ENCODE measurements at places on chromosomes 3 and 15.

- peak; percentile 22 for DNase-seq
Measured at GRCh38 chr15:67405208-67406191, 115.4 kb upstream of the C15orf61 start.

GRCh38 chr3:169604118-169604517 lies 59.4 kb downstream of the MECOM start:
- no peak for DNase-seq

- peak; percentile 1 for DNase-seq
Measured at GRCh38 chr3:63037116-63037515, 161.9 kb upstream of the CADPS start.

GRCh38 chr15:95141486-95141885 lies 910.1 kb downstream of the MCTP2 start:
- DNase-seq: peak; percentile 24

DNA sequence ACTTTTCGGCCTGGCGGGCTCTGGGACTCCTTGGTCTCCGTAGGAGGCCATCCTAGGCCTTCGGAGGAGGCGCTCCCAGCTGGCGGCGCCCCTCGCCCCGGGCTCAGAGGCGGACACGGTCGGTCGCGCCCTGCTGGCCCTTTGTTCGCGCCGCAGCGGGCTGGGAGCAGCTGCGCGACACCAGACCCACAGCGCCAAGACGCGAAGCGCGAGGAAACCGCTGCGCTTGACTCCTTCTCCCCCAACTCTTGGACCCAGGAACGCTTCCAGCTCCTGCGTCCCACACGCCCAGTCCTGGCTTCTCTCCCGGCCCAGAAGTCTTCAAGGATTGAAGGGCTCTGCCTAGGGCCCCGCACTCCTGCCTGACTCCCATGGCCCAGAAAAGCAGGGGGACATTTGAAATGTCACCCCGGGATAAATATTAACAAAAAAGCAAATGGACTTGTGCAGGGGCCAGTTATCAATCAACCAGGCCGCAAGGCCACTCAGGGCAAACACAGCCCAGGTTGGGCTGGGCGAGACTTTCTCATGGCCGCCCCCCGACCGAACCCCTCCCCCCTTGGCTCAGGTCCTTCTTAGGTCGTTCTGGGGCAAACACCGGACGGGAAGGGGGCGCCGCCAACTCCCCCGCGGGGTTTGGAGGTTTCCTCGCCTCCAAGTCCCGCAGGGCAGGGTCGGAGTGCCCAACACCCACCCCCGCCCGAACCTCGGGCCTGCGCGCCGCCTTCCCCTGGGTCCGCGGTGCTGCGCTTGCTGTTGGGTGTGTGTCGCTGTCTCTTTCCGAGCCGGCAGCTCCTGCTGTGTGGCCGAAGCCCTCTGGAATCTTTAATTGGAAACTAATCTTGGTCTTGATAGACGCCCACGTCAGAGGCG lies 5.1 kb downstream of the ONECUT1 start:
- no peak for DNase-seq

DNA sequence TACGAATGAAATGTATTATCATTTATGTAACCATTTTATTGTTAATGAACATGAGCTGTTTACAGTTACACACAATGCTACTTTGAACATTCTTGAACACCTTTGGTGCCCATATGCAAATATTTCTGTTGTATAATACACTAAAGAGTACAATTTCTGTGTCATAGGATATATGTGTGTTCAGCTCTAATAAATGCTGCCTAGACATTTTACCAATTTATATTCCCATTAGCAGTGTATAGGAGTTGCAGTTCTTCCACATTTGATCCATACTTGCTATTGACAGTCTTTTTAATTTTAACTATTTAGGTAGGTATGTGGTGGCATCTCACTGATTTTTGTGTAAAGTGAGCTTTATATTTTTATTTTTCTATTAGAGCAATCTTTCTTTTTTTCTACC lies 331.8 kb downstream of the ZIC1 start:
- no peak for DNase-seq

- DNase-seq: no peak
Measured at GRCh38 chr3:153688301-153689120, 432.7 kb upstream of the ARHGEF26 start.

- no peak for DNase-seq
Measured at GRCh38 chr3:69542805-69543429, 157.0 kb upstream of the FRMD4B start.

DNA sequence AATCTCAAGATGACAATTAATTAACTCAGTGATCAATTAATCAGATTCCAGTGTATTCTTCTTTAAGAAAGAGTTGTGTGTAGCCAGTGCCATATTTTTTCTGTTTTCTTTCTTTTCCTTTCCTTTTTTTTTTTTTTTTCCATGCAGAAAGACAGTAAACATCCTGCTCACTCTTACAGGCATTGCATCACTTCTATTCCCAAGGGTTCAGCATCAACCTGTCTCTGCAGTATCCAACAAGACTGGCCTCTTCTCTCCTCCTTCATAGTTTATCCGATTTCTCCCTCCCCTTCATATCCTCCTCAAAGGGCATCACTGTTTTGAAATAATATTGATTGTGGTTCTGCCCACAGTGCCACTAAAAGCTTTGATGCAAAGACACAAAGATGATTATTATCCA lies 17.0 kb upstream of the SLC9A9 start:
- DNase-seq: peak; percentile 57

- DNase-seq: no peak
Measured at GRCh38 chr3:163879172-163879571, 1199.1 kb downstream of the SI start.

DNA sequence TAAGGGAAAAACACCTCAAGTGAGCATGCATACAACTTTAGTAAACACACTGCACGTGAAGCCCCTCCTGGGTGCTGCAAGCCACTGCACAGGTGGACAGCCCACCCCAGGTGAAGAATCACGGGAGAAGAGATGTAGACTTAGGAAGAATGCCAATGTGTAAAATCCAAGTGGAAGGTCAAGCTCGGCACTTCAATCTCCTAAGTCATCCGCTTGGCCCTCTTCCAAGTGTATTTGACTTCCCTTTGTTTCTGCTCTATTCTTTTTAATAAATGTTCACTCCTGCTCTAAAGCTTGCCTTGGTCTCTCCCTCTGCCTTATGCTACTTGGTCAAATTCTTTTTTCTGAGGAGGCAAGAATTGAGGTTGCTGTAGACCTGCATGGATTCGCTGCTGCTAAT lies 316.6 kb downstream of the EDEM1 start:
- no peak for DNase-seq

- no peak for DNase-seq
Measured at GRCh38 chr3:13149330-13150108, 76.3 kb upstream of the IQSEC1 start.

DNA sequence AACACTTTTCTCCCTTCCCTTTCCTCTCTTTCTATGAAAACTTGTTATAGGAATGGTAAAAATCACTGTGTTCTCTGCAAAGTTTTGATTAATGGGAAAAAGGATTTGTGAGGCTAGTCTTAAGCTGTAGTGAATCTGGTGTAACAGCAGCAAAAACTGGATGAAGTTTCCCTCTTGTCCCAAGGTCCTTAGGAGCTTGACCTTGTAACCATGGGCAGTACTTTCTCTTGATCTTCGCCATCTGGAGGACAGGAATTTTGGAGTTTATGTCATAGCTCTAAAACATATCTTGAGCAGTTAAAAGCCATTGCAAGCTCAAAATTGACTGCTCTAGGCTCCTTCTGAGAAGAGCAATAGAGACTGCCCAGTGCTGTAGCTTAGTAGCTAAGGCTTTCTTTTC lies 56.5 kb upstream of the GPD1L start:
- DNase-seq: no peak

DNA sequence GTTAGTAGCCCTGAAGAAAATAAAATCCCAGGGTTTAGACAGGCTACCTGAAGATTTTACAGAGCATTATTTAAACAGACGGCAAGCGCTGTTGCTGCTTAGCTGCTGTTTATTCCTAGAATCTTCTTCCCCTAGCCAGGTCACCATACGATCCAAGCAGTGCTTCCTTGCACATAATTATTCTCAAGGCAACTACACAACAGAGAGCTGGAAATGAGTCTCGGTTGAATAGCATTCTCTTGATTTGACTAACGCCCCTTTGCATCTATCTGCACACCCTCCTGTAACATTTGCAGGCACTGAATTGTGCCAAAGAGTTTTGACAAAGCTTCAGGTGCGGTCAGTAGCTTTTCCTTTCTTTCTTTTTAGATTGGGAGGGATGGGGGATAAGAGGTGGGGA lies 564.4 kb downstream of the TBL1XR1 start:
- no peak for DNase-seq

- no peak for DNase-seq
Measured at GRCh38 chr15:91253605-91254004, 153.5 kb downstream of the SV2B start.

GRCh38 chr15:84956199-84956598 lies 25.5 kb upstream of the PDE8A start:
- DNase-seq: no peak

Data from fibroblast of gingiva (primary cell).